ENCODE measurements at places on chromosomes 2 and 18. TPM values are rescaled to one million over a fixed set of nuclear protein-coding genes. Genes with fewer than 3 reads are reported as not detected.

- no peak for DNase-seq
Observed at GRCh38 chr2:16568998-16569784, 96.4 kb downstream of the CYRIA start.

Gene MDH1B
- total RNA-seq = 1.9 TPM

Gene DYSF
- 21.8 TPM for total RNA-seq

- no peak for DNase-seq
Observed at GRCh38 chr2:152349416-152349815, 14.4 kb downstream of the FMNL2 start.

DNA sequence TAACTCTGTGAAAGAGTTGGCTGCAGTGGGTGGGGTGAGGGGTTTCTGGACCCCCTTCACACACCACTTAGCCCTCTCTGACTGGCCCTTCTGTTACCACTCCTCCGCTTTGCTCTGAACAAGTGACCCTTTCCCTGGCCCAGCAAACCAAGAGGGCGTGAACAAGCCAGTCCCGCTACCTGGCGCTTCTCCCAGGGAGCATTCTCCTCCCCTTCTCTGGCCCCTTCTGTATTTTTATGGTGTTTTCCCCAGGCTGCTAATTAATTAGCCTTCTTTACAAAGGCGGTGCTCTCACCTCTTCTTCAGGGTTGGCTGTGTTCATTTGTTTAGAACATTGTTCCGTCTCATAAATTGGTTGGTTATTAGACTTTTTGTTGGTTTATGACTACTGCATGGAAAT lies 180.1 kb downstream of the MGAT5 start:
- DNase-seq = no peak

Gene ESCO1
- 17.0 TPM for total RNA-seq

- DNase-seq = no peak
Observed at GRCh38 chr2:174112073-174112472, 136.3 kb downstream of the OLA1 start.

GRCh38 chr2:181070119-181070835 lies 89.9 kb downstream of the UBE2E3 start:
- no peak for DNase-seq

Gene ZNF804A
- total RNA-seq = 0.13 TPM

Gene PID1
- 24.3 TPM for total RNA-seq

DNA sequence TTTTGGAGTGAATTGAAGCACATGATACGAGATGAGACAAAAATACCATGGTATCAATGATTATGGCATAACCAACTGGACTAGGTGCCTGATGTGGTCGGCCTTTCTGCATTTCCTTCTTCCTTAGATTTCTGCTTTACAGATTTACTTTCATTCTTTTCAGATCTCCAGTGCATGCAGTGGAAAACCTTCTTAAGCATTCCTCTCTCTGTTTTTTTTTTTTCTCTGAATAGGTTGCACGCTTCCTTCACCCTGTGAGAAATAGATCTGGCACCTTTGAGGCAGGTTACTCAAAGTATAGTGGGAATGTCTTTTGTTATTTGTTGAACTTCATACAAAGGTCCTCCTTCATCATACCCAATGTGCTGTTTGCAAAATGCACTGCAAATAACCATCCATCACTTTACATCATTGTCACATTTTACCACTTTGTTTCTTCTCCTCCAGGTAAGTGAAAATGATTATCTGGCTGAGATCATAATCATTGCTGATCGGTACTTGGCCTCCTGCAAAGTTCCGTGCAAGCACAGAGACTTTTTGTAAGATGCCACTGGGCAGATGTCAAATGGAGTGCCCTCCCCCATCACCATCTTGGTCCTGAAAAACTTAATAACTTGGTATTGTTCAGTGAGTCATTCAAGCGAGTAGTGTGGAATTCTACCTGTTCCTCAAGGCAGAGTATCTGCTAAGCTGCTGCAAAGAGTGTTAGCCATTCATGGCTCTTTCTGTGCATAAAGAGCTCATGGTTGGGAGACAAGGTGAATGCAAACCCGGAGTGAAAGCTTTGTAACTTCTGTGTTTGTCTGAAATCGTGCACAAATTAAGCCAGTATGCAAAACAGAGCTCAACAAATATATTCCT lies 30.0 kb upstream of the KLHL14 start:
- no peak for DNase-seq

DNA sequence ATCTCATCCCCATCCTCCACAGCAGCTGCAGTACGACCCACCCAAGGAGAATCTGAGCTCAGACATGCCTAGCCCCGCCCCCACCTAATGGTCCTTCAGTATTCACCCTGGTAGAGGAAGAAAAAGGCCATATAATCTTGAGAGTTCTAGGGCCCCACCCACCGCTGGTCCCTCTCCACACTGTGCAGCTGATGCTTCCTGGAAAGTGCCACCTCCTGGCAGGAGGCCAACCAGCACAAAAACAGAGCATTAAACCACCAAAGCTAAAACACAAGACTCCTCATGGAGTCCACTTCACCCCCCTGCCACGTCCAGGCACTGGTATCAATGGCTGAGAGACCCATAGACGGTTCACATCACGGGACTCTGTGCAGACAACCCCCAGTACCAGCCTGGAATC lies 40.7 kb downstream of the MC4R start:
- DNase-seq = no peak
